ENCODE measurements at places on chromosomes 2 and 18.

DNA sequence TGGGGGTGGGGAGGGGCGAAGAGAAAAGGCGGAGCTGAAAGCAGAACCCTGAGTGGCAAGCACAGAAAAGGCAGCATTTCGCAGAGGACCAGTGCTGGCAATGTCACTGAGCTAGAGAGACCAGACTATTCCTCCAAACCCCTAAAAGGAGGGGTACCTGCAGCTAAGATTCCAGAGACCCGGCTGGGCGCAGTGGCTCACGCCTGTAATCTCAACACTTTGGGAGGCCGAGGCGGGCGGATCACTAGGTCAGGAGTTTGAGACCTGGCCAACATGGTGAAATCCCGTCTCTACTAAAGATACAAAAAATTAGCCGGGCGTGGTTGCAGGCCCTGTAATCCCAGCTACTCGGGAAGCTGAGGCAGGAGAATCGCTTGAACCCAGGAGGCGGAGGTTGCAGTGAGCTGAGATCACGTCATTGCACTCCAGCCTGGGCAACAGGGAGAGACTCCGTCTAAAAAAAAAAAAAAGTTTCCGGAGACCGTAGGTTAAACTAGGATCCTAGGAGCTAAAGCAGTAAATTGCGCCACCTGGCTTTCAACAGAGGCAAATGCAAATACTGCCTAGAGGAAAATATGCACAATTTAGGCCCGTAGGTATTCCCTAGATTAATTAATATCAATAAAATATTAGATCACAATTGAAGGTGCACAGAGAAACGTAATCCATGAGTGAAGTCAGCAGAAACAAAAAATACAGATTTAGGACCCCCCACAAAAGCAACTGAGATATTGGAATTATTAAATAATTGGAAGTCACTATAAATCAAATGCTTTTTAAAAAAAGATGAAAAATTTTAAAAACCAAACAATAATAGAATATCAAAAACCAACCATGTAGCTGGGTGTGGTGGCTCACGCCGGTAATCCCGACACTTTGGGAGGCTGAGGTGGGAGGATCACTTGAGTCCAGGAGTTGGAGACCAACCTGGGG, 4.9 kb downstream of the UCN start:
- peak; percentile 68 for DNase-seq

DNA sequence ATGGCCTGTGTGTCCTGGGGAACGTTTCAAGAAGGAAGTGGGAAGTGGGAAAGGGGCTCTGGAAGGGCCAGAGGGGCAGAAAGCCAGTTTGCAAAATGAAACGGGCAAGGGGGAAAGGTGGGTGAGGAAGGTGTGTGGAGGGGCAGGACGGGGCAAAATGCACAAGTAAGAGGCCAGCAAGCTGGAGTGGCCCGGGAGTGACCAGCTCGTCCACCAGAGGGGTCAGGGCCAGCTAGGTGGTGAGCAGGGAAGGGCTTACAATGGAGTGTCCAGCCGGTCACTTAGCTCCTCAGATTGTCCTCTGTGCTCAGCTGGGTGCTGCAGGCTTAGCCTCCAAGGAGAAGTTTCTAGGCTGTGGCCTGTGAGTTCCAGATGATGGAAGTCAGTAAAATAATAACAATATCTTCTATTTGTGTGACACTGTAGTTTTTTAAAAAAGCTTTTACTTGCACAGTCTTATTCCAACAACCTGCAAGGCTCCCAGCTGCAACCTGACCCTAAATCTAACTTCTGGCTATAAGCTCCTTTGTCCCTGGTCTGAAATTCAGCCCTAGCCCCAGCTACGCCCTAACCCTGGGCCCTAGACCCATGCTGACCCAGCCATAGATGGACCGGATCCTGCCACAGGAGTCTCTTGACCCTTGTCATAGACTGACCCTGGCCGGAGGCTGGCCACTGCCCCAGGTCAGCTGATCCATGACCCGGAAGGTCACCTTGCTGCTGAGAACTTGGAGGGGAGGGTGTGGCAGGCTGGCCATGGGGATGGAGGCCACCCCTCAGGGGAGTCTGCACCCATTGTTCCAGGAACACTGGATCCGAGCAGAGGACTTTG, 29.2 kb downstream of the MYO7B start:
- DNase-seq, result no peak

DNA sequence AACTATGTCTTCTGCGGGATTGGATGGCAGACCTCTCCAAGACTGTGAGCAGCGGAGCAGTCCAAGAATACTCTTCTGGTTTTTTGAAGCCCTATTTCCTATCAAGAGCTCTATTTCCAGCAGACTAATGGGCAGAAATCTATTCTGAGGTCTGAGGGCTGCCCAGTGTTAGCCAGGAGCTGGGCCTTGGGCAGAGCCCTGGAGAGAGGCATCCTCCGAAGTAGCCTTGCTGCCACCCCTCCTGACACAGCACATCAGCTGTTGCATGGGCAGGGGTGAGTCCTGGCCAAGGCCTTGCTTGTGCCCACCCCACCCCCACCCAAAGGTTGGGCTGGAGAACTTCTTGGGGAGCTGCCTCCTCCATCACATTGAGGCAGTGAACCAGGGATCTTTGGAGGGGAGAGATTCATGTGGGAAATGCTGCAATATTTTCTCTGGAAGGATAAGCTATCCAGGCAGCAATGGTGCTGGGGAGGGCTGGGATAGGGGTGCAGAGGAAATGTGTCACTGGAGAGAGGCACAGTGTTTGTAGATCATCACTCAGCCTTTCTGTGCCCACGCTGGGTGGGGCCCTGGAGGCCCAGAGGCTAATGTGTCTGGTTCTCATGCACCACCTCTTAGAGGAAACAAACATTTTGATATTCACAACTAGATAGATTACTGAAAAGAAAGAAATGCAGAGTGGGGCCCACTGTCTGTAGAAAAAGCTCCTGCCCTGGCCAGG, 104.7 kb downstream of the VSNL1 start:
- DNase-seq, result peak; percentile 35

DNA sequence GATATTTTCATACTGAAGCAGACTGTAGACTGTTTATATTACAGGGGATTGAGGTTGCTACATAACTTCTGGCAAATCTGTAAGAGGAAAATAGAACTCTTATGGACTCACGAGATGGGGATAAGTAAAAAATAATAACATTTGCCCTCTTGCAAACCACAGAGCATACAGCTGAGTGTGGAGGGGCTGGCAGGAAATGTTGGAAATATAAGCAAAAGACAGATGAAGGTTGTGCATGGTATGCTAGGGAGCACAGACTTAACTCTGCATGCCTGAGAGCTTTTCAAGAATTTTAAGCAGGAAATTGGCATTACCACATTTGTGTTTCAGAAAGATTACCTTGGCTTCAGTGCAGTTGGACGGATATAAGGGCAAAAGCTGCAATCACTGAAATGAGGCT, 411.1 kb downstream of the RAD51AP2 start:
- no peak for DNase-seq

- DNase-seq, result no peak
Observed at GRCh38 chr2:8036366-8036765, 645.5 kb upstream of the ID2 start.

DNA sequence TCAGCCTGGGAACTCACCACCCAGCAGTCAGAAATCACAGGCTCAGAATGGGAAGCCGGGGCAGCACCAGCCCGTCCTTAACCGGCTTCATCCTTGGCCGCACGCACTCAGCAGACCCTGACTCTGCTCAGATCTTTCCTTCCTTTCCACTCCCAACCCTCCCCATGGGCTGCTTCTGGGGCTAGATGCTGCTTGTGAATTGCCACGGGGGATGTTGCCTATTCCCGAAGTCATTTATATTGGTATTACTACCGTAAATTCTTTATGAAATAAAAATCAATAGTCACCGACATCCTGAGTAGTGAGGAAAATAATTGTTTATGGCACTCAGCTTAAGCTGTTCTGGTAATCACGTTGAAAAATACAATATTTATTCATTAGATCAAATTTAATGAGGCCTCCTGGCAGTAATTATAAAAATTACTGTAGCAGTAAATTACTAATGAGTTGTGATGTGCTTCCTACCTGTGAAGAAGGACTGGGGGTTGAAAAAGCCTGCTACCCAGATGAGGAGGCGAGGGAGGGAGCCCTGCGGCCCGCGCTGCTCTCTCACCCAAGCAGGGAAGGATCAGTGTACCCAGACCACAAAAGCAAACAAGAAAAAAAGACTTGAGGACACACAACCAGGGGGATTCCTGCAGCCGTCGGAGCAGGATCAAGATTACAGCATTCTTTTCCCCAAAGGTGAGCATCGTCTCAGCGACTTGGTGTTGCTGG, 31.5 kb downstream of the CDCA7 start:
- no peak for DNase-seq

- peak; percentile 87 for DNase-seq
Observed at GRCh38 chr2:38505779-38506178, 96.9 kb downstream of the HNRNPLL start.

GRCh38 chr2:218954541-218955300, 4.7 kb upstream of the CDK5R2 start:
- DNase-seq, result no peak

DNA sequence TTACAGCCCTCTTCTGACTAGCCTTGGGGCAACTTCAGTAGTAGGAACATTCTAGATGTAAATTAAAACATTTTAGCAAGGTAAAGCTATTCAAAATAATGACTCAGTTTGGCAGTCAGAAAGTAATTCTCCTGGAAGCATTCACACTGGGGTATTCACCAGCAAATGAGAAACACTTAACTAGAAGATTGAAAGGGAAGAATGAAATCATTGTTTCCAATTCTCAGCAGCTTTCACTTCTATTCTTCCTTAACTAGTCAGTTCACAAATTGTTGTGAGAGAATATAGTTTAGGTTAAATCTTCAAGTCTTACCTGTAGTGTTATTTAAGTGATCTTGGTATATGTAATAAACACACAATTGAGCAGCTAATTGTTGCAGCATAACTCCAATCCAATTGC, 1135.6 kb upstream of the FAM98A start:
- no peak for DNase-seq

GRCh38 chr2:241935314-241935713, 65.8 kb downstream of the RTP5 start:
- DNase-seq, result peak; percentile 74

DNA sequence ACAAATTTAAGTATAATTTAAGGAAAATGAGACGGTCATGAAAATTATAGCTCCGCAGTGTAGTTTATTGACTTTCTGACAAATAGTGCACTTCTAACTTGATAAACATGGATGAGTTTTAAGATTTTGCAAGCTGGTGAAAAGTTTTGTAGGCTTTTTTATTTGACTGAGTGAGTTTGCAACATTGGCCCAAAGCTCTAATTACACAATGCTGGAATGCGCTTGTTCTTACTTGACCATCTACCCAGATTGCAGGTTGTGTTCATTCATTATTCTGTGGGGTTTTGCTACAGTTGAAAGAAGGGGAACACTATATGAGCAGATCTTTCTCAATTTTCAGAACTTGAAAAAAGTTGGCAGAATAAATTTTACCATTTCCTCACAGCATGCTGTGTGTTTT, 13.5 kb downstream of the SPOPL start:
- DNase-seq, result no peak

- no peak for DNase-seq
Observed at GRCh38 chr2:176004934-176005333, 2.9 kb upstream of the LNPK start.

DNA sequence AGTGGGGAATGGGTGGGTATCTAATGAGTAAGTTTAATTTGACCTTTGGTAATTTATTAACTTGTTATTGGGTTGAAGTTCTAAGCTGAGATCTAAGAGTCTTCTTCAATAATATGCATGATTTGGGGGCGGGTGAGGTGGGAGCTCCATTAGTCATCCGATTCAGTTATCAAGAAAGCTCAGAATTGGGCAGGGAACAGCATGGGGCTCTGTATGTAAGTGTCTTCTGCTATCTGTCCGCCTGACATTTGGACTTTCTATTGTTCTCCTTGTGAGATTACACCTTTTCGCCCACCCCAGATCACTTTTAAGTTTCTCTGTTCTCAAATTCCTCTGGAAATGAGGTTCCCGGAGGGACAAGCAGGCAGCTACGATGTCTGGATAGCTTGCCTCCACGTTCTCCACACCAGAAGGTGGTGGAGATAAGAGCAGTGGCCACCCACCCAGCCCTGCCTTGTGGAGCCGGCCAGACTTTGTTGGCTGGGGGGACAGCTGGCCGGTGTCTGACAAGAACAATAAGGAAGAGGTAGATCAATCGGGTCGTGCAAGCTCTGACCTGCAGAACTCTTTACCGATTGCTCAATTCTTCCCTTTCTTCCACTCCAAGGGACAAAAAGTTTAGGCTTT, 75.5 kb upstream of the GATA6 start:
- no peak for DNase-seq

DNA sequence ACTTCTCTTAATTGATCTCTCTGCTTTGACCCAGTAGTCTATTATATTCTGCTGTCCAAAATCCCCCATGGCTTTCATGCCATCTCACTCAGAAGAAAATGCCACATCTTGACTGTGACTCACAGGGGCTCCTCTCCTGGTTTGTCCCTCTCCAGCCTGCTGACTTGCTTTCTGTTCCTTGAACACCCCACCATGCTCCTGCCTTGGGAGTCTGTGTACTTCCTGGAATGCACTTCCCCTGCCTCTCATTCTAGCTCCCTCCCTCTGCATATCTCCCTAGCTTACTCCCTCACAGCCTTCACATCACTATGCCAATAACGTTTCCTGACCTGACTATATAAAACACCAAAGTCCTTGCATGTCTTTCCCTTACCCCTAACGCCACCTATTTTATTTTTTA, 167.2 kb downstream of the TRIB2 start:
- DNase-seq, result peak; percentile 29

- DNase-seq, result no peak
Observed at GRCh38 chr2:69781321-69782248, 39.7 kb downstream of the ANXA4 start.

- no peak for DNase-seq
Observed at GRCh38 chr2:50004667-50005066, 850.4 kb upstream of the FSHR start.

DNA sequence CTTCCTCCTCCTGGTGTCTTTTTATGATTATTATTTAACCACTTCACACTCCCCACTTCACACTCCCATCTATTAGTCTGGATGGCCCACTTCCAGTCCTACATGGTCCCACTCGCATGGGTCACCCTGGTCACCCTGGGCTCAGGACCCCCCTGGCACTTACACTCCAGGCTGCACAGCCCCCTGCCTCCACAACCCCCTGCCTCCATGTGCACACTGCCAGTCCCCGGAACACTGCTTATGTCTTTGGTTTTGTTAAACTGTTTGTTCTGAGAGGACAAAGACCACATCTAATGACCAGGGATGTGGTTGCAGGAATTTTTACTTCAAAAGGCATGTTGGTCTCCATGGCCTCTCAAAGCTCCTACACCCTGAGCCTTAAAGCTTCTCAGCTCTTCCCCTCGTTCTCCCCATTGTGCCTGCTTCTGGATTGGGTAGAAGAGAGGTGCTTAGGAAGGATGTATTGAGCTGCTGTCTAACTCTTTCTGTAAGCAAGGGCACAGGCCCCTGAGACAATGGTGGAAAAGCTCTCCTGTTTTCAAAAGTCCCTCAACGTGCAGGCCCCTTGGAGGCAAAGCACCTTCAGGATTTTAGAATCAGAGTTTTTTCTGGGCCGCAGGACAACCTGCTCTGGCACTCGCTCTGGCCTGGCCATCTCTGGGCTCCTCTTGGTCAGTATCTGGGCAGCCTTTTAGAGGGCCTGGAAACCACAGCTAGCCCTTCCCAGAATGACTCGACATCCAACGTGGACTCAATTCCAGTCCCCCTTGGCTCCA, 150.0 kb upstream of the HAAO start:
- DNase-seq, result no peak

All from AG20443 (cell line).